ENCODE measurements at places on chromosomes 7 and 10.

- no peak for DNase-seq
These were observed 65.9 kb upstream of the FAM133B start for GRCh38 chr7:92656121-92656520.

- DNase-seq, result no peak
These were observed 84.9 kb downstream of the C10orf105 start for GRCh38 chr10:71634531-71635164.

DNA sequence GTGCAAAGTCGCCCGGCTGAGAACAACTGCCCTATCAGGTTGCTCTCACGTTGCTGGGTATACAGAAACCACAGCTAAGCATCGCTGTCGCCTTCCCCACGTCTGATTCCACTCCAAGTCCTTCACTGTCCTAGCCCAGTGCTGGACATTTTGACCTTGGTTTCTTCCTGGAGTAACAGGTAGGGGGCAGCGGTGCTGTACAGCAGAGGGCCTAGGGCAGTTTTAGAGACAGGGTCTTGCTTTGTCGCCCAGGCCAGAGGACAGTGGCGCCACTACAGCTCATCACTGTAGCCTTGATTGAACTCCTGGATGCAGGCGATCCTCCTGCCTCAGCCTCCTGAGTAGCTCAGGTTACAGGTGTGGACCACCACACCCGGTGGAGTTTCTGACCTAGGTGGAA lies 2.6 kb downstream of the CLDN15 start:
- no peak for DNase-seq

- no peak for DNase-seq
These were observed 528.1 kb downstream of the KCNMA1 start for GRCh38 chr10:77109351-77109994.

- no peak for DNase-seq
These were observed 144.9 kb downstream of the PAXIP1 start for GRCh38 chr7:154857728-154858681.

- DNase-seq, result no peak
These were observed 23.6 kb upstream of the ADCYAP1R1 start for GRCh38 chr7:31028417-31028992.

DNA sequence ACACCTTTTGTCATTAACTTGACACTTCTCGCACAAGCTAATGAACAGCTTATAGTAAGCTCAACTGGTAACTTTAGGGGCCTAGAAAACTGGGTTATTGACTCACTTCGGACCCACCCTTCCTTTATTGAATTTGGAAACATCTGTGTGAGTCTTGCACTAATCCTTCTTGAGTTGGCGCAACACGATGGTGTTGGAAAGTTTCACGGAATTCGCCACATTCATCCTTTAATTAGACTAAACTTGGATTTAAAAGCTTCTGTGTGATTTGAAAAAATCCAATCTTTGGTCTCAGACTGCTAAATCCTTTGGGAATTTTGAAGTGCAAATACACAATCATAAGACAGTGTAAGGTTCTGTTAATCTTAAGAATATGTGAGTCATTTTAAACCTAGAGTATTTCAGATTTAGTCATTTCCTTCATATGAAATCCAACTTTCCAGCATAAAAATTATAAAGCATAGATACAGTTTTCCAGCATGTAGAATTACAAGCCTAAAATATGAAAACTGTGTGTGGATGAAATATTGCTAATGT lies 15.1 kb downstream of the FZD8 start:
- DNase-seq, result no peak

GRCh38 chr10:99667108-99667751 lies 7.9 kb downstream of the ENTPD7 start:
- DNase-seq, result no peak

GRCh38 chr7:125112850-125113249 lies 183.2 kb upstream of the POT1 start:
- no peak for DNase-seq

DNA sequence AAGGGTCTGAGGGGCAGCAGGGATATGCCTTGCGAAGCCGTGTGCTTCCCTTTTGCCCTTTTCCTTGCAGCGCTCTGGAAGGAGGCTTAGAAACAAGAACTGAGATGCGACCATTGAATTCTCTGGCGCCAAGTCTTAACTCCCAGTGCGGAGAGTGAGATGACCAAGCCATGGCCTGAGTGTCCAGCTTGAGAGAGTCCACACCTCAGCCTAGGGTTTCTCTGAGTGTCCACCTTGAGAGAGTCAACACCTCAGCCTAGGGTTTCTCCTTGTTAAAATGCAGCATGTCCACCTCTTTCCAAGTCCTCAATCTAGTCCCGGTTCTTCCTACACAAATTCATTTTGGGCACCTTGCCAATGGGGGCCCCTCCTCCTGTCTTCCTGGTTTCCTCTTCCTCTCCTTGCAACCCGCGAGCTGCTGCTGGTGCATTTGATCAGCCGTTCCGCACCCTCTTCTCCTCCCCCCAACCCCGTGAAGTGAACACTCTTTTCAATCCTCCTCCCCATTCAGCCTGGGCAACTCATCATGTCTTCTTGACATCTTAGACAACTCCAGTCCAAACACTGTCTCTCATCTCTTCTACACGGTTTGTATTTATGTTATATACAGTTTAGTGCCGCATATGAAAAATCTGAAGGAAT lies 178.2 kb upstream of the PITRM1 start:
- no peak for DNase-seq

DNA sequence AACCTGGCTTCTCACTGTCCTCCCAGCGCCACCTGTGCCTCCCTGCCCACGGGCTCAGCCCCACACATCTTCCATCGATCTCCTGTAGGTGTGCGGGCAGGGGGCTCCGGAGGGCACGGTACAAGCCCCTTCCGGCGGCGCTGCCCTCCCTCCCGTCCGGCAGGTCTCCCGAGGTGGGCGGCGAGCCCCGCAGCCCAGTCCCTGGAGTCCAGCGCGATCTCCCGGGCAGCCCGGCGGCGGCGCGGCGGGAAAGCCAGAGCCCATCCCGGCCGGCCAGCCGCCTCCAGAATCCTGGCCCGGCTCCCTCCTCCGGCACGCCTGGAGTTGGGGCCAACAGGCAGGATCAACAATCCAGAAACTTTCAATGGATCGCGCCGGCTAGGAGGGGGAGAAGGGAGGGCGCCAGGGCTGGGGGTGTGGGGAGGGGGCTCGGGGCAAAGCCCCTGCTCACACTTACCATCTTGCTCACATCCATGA lies 100.1 kb downstream of the HIP1 start:
- no peak for DNase-seq

- DNase-seq, result peak; percentile 42
These were observed 40.7 kb downstream of the ATE1 start for GRCh38 chr10:121886997-121887622.

DNA sequence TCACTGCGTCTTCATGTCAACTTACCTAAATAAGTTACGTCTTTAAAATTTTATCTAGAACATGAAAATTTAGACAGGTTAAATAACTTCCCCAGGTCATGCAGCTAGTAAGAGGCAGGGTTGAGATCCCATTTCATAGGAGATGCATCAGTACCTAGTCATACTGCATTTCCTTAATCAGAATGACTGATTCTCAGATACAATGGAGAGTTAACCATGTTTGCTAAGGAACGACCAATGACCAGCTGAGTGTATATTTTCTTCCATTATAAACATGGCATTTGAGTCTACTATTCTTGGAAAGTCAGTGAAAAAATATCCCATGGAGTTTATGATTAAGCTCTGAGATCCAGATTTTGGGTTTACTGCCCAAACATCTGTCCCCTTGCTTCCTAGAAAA lies 39.6 kb downstream of the ENTPD1 start:
- DNase-seq, result no peak

GRCh38 chr10:59634102-59634501 lies 75.5 kb downstream of the SLC16A9 start:
- no peak for DNase-seq

GRCh38 chr10:80491251-80492102 lies 37.4 kb downstream of the TSPAN14 start:
- DNase-seq, result no peak

- DNase-seq, result peak; percentile 50
These were observed 94.3 kb downstream of the DLG5 start for GRCh38 chr10:77832238-77832637.

- DNase-seq, result no peak
These were observed 10.2 kb downstream of the CLIP2 start for GRCh38 chr7:74299401-74299800.

DNA sequence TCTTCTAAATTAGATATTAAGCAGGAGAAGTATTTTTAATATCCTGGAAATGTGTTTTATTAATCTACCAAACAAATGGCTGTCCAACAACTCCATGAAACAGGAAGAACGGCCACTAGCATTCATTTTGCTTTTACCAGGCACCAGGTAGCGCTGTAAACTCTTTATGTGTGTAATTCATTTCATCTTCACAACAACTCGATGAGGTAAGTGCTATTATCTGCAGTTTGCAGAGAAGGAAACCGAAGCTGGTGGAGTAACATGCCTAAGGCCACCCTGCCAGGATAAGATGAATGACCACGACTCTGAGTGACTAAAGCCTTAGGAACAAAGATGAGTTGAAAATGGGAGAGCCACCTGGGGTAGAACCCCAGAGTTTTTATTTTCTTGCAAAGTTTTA lies 101.2 kb downstream of the KIAA1217 start:
- no peak for DNase-seq

DNA sequence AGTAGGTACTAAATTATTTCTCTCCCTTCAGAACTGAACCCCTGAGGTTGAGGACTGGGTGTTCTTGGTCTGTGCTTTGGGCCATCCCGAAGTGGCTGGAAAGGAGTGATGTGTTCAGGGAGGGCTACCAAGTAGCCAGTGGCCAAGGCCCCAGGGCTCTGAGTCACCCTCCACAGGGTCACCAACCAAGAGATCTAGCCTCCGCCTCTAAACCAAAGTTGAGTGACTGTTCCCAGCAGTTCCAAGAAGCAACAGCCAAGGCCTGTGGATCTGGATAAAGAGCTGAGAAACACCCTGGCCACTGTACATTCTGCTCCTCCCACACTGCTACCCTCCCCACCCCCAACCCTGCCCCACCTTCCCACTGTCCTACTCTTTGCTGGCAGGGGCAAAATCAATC lies 35.5 kb upstream of the KCNMA1 start:
- no peak for DNase-seq

- DNase-seq, result no peak
These were observed 76.4 kb downstream of the LARP4B start for GRCh38 chr10:855079-855478.

GRCh38 chr10:47322300-47323061 lies at the start of gene GDF2:
Gene GDF2, plus strand, starts transcription at chr10:47322454. Its CDS starts 215 bp downstream, at chr10:47322669.
- DNase-seq, result no peak

DNA sequence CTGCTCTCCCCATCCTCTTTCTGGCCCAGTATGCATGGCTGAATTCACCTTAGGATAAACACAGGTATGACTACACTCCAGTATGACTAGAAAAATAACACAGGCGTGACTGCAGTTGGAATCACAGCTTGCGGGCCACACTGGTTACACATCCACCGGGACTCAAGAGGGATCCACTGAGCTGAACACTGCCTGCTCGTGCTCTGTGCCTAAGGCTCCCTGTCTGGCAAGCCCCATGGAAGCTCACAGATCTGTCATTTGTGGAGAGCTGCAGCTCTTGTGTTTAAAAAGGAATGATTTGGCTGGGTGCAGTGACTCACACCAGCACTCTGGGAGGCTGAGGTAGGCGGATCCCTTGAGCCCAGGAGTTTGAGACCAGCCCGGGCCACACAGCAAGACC lies 26.8 kb downstream of the VOPP1 start:
- no peak for DNase-seq

GRCh38 chr7:37430640-37431039 lies 18.0 kb downstream of the ELMO1 start:
- no peak for DNase-seq

- no peak for DNase-seq
These were observed 38.8 kb upstream of the DNAH11 start for GRCh38 chr7:21504021-21504420.

DNA sequence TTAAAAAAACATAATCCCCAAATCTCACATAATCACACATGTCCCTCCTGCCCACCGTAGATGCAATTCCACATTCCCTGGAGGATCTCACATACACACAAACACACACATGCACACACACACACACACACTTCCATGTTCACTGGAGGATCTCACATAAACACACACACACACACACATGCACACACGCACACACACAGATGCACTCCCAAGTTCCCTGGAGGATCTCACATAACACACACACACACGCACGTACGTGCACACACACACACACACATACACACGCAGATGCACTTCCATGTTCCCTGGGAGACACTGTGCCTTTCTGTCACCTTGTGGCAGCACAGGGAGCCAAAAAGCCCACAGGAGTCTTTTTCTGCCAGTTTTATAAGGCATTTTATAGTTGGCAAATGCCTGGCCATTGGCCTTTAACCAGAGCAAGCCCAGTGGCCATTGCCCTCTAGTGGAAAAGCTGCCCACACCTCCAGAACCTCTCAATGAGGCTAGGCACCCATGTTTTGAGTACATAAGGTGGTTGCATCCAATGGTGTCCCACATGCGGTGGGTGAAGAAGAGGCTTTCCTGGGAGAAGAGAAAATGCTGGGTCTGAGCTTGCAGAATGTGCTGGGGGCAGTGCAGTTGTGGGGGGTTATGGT lies 115.4 kb upstream of the ACBD5 start:
- DNase-seq, result no peak

DNA sequence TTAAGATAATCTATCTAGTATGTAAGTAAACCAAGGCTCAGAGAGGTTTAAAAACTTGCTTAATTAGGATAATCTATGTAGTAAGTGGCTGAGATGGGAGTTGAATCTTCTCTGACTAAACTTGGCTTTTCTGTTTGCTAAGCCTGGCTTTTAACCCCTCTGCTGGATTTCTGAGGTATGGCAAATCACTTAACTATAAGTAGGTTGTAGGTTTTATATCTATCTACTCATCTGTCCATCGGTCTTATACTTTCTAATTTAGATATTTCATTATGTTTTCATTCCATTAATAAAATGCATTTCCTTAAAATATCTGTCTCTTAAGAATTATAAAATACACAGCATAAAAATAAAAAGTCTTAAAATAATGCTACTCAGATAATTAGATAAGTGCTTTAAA lies 59.4 kb downstream of the ST7 start:
- DNase-seq, result no peak

DNA sequence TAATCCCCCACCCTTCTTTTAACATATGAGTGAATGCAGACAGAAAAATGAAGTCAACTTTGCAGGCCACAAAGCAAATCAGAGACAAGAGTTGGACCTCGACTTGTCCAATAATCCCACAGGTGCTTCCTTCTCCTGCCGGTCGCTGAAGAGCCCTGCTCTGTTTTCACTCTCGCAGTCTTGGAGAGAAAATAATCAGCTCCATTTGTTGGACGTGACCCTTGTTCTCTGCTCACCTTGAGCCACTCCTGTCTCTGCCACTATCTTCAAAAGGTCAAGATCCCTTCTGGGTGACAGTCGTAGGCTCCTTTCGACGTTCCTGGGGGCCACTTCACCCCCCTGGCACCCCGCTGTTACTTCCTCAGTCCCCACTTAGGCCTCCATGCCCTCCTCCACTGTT lies 2.8 kb upstream of the KLF6 start:
- DNase-seq, result no peak

DNA sequence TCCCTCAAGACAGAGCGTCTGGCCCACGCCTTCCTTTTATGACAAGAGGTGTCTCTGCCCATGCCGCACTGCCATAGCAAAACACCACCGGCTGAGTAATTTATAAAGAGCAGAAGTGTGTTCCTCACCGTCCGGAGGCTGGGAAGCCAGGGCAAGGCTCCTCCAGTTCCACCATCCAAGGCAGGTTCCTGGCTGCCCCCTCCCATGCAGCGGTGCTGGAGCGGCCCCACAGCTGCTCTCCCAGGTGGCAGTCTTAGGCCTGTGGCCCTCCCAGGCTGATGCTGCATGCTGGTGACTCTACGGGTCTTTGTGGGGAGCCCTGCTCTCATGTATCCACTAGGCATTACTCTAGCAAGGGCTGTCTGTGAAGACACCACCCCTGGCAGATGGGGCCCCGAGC lies 113.1 kb downstream of the TCERG1L start:
- no peak for DNase-seq
